ENCODE measurements at places on chromosomes 11 and 22. TPM values are rescaled to one million over a fixed set of nuclear protein-coding genes. Genes with fewer than 3 reads are reported as not detected.

BBOX1 gene
- 159 TPM for total RNA-seq

KCNQ1 gene
- 45.5 TPM for total RNA-seq

AIFM3 gene
- total RNA-seq: 3.1 TPM

STIM1 gene
- 68.0 TPM for total RNA-seq

SHANK3 gene
- 40.5 TPM for total RNA-seq

DSCAML1 gene
- total RNA-seq: 17.3 TPM

SHISA8 gene
- 0.35 TPM for total RNA-seq

OR52N4 gene
- total RNA-seq: 0.60 TPM

RIMBP3B gene
- 0.16 TPM for total RNA-seq
